Adipocyte (in vitro differentiated cells): ENCODE measurements at places on chromosomes 7 and 10.

DNA sequence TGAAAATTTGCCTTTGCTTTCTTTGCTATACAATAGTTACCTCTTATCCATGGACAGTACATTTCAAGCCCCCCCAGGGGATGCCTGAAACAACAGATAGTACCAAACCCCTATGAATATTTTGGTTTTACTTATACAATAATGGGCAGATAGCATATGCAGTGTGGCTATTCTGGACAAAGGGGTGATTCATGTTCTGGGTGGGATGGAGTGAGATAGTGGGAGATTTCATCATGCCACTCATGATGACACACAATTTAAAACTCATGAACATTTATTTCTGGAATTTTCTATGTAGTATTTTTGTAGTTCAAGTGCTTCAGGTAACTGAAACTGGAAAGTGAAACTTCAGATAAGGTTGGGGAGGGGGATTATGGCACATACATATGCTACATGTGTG, 12.0 kb downstream of the STARD3NL start:
- peak; percentile 38 for DNase-seq

DNA sequence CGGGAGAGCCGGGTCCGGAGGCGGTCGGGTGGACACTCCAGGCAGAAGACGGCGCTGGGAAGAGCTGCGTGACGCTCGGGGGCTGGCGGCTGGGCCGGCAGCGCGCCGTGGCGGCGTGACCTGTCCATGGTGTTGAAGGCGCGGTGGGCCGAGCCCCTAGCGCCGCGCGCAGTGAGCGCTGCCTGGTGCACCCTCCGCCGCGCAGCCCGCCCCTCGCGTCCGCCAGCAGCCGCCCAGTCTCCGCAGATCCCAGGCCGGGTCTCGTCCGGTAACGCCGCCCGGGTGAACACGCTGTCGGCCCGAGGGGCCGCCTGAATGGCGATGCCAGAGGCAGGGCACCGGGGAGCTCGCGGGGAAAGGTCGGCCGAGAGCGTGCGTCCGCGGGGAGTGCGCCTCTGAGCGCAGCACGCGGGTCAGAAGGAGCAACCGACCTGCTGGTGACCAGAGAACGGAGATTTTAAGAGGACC, 657 bp upstream of the TMEM178B start:
- DNase-seq: peak; percentile 79

- DNase-seq: no peak
These were observed 290.1 kb upstream of the ZMIZ1 start for GRCh38 chr10:78778444-78779338.

- DNase-seq: no peak
These were observed 280.0 kb downstream of the REEP3 start for GRCh38 chr10:63801166-63801565.

DNA sequence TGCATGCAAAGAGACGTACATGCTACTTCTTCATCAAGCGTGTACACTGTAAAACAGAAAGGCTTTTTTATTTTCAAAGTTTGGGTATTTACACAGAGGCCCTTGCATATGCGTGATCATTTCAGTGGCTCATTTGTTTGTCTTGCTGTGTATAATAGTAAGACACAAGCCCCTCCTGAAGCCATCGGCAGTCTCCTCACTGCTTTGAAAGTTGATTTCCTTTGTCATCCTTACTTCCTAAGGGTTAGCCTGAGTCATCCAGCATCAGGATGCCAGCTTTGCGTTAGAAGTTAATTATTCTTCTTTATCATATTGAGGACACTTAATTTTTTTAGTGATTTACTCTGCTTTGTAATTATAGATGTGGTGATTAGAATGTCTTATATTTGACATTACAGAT, 72.5 kb upstream of the CTBP2 start:
- peak; percentile 41 for DNase-seq

DNA sequence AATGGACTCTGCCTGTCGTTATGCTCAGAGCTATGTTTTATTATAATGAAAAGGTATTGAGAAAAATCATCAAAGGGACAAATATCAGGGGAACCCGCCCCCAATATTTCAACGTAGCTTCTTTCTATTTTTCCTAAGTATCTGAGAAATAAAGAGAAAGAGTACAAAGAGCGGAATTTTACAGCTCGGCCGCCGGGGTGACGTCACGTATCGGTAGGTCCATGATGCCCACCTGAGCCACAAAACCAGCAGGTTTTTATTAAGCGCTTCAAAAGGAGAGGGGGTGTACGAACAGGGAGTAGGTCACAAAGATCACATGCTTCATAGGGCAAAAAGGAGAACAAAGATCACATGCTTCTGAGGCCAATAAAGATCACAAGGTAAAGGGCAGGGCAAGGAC, 281.6 kb upstream of the POM121L12 start:
- no peak for DNase-seq

DNA sequence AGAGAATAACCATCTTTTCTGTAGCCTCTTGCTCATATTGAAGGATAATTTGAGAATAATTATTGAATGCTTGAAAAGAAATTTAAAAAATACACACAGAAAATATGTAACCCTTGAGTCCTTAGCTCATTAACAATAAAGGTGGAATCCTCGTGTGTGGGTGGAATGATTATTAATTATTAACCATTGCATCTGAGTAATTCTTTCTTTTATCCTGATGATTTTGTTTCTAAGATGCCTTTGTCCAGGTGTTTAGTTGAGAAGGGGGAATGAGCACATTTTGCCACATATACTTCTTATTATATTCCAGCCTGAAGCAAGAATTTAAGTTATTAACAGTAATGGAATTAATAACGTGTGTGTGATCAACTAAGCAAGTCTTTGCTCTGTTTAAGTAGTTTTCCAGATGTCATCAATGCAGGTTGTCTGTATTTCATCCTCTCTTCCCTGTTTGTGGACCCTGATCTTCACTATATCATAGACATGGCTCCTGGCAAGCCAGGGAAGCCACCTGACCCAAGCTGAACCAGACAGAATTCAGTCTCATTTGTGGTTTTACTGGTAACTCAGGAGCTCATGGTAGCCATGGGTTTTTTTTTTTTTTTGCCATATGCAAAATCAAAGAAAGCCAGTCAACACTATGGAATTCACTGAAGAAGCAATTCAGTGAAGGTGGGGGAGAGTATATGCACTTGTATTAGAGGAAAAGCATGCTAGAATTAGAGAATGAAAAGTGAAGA, 144.3 kb downstream of the KIF20B start:
- peak; percentile 4 for DNase-seq

DNA sequence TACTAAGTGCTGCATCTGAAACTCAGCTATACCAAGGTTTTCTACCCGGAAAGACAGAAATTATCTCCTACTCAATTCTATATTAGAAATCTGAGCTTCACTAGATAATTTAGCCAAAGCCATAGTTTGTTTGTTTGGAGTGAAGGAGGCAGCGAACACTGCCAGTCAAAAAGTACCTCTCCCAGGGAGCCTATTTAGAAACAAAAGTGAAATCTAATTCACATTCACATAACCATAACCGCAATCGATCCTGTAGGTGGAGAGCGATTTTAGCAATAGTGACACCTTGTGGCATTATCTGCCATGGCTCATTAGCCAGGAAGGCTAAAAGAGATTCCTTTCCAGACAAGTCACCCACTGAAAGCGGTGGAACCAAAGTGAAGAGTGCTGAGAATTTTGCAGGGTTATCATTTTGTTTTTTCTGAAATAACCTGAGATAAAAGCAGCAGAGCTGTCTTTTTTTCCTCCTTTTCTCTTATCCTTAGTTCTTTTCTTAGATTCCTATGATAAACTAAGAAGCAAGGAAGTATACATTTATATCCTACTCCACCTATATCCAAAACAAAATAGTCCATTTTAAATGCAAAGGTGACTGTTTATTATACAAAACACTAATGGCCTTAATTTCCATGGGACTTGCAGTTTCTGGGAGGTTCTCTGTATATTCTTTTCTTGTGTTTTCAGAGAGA, 83.7 kb upstream of the BET1 start:
- DNase-seq: peak; percentile 87

GRCh38 chr7:2142386-2142785, 90.4 kb downstream of the MAD1L1 start:
- DNase-seq: no peak

- peak; percentile 77 for DNase-seq
These were observed 66.6 kb downstream of the CAV1 start for GRCh38 chr7:116591202-116592040.

DNA sequence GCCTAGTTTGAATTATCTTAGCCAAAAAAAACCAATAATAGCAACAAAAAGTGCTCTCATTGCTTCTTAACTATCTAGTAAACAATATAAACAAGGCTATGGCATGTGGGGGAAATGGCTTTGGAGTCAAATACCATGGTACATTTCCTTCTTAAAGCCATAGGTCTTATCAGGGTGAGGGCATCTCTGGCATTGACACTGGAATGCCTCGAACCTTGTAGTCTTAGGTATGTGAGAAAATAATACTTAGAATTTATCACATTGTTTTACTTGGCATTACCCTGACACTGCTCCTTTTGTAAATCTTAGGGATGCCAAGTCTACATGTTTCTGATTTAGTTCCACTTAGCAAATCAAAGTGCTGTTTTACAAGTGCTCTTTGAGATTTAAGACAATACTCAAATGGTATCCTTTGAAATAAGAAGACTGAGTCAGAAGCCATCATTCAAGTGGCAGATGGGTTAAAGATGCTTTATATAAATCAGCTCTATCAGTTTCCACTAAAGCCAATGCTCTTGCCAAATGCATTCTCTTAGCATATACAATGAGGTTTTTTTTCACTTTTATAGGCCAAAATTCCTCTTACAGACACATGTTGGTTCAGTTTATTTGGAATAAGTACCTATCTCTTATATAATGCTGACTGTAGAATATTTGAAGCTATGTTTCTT, 155.2 kb downstream of the HPSE2 start:
- no peak for DNase-seq

- DNase-seq: peak; percentile 18
These were observed 96.3 kb downstream of the ALOX5 start for GRCh38 chr10:45470098-45471012.

DNA sequence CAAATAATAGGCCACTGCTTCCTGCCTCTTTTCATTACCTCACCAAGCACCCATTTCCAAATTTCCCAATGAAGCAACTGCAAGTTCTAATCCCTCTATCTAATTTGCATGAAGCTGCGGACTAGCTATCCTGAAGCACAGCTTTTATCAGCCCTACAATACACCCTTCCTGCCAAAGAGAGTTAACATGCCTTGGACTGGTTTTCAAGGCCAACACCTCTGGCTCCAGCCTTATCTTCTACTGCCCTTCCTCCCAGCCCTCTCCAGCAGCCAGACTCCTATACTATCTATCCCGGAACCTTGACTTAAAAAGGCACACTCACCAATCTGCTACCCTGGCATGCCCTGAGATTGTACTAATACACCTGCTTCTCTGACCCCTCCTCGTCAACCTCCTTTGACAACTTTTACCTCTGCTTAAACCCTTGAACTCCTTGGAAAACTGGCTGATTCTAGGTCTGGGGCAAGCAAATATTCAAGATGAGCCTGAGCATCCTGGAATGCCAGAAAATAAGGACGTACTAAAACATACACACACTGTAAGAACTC, 73.4 kb downstream of the SGMS1 start:
- no peak for DNase-seq

GRCh38 chr7:14368285-14368684, 378.8 kb upstream of the ETV1 start:
- DNase-seq: no peak

GRCh38 chr10:114928818-114929217, 9.2 kb upstream of the TRUB1 start:
- no peak for DNase-seq

DNA sequence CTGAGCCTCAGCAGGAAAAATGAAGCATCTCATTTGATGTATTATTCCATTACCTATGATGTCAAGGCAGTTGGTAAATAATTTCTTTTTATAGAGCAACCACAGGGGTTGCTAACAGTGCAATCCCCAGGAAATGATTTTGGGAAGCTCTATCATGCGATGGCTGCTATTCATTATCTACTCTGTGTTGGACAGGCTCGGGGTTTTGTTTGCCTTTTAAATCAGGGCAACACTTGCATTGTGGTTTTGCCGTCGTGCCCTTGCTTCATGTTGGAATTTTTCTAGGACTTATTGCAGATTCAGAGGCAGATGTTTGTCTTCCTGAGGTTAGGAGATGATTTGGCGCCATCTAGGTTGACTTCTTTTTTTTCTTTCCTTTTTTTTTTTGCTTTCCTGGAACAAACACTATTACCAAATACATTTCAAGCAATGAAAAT, 128.4 kb downstream of the BICC1 start:
- peak; percentile 93 for DNase-seq

DNA sequence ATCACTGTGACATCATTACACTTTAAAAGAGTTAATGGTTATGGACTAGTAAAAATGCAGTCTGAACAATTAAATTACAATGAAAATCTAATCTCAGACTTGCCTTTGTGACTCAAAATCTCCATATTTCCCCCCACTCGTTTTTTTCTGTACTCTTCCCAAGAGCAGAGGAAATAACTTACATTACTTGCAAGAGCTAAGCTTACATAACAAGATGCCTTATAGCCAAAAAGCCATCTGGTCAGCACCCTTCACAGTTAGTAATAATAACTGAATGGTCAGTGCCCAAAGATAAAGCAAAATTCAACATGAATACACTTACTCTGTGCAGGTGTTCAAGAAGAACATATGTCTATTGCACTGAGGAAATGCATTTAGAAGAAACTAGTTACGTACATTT, 1381.5 kb upstream of the CELF2 start:
- DNase-seq: no peak

- DNase-seq: no peak
These were observed 38.9 kb upstream of the KAT6B start for GRCh38 chr10:74787457-74787856.

- DNase-seq: peak; percentile 4
These were observed 192.7 kb downstream of the KIF20B start for GRCh38 chr10:89894051-89894450.

- no peak for DNase-seq
These were observed 94.8 kb downstream of the GRK5 start for GRCh38 chr10:119302172-119302571.

- no peak for DNase-seq
These were observed 627.9 kb upstream of the FOXK1 start for GRCh38 chr7:4054158-4054557.

GRCh38 chr7:34078864-34079263, 173.5 kb downstream of the BMPER start:
- DNase-seq: no peak

DNA sequence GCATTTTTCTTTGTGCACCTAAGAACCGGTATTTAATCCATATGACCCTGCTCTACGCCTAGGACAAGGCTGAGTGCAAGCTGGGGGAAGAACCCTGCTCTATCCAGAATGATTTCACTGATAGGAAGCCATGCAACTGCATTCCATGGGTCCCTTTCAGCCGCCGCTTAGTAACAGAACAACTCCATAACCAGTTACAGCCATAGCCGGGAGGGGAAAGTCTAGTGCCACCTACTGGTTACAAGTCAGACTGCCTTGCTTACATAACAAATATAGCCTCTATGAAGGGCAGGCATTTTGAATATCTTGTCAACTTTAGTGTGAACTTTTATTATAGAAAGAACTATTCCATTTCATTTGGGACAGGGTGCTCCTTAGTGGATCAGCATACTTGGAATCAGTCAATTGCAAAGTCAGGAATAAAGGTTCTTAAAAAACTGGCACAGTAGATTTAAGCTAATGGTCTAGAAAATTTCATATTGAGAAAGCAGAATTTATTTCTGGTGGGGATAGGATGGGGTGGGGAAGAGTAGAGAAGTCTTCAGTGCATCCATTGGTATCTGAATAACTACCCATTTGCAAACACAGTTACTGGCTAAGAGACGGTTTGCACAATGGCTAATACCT, 521.7 kb downstream of the ADRA2A start:
- DNase-seq: peak; percentile 43

GRCh38 chr7:130554481-130554880, 62.6 kb downstream of the MEST start:
- DNase-seq: no peak
